ENCODE measurements at places on chromosomes 1 and 21. TPM values are rescaled to one million over a fixed set of nuclear protein-coding genes. Genes with fewer than 3 reads are reported as not detected.

CD48 gene
- not detected for total RNA-seq

CACNA1S gene
- total RNA-seq: not detected

MR1 gene
- total RNA-seq: 6.7 TPM

TIE1 gene
- not detected for total RNA-seq

WNT3A gene
- not detected for total RNA-seq

All from A549 treated with Mapracorat at 1 μM for 4 hours (cell line).